ENCODE measurements at places on chromosomes 11 and 22.

GRCh38 chr22:35480627-35481550 is 59.7 kb upstream of the RASD2 start:
- DNase-seq, result no peak

GRCh38 chr11:17634776-17635550 is 84.4 kb upstream of the MYOD1 start:
- no peak for DNase-seq

GRCh38 chr11:126132319-126132718 is 69.7 kb upstream of the CDON start:
- peak; percentile 73 for DNase-seq

DNA sequence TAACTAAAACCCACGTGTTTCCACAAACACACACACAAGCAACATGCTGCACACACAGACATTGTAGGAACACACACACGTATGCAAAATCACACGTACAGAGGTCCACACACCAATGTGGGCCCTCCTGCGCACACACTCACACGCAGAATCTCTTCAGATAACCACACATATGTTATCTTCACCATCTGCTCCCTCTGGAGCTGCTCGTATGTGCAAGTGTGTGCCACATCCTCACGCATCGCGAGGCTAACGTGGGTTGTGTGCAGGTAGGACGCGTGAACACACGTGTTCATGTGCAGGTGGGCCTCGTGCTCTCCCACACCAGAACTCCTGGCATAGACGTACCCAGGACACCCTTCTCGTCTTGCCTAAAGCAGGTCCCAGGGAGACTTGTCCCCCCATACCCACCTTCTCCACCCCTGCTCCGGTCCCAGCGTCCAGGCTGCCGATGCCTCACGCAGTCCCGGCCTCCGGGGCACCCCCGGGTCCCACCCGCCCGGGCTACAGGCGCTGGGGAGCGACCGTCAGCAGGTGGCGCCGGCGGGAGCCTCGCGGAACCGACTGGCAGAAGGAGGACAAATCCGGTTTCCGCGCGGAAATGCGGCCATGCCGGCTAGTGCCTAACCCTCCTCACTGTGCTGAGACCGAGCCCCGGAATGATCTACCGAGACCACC is 10.3 kb upstream of the IGSF9B start:
- DNase-seq, result no peak

GRCh38 chr11:20443596-20443995 is 56.1 kb downstream of the PRMT3 start:
- DNase-seq, result no peak

GRCh38 chr22:27616033-27616432 is 185.5 kb downstream of the MN1 start:
- DNase-seq, result no peak

- peak; percentile 88 for DNase-seq
Observed at GRCh38 chr11:6608726-6609501, 3.1 kb downstream of the TAF10 start.

DNA sequence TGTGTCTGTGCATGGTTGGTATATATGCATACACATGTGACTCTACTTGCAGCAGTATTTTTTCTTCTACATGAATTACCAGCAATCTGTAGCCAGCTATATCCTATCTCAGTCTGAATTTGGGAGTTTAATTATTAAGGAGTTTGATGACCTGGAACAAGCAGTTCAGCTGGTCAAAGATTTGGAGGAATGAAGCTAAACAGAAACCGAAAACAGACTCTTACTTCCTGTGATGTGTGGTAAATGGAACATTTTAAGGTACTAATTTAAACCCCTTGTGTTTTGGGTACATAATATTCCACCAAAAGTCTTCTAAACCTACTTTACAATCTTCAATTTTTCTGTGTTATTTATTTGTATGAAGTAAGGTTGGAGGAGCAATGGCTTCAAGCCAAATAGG is 124.4 kb upstream of the PGR start:
- DNase-seq, result no peak

- no peak for DNase-seq
Observed at GRCh38 chr11:127862406-127862805, 725.0 kb downstream of the ETS1 start.

- no peak for DNase-seq
Observed at GRCh38 chr11:19821412-19821875, 108.8 kb downstream of the NAV2 start.

DNA sequence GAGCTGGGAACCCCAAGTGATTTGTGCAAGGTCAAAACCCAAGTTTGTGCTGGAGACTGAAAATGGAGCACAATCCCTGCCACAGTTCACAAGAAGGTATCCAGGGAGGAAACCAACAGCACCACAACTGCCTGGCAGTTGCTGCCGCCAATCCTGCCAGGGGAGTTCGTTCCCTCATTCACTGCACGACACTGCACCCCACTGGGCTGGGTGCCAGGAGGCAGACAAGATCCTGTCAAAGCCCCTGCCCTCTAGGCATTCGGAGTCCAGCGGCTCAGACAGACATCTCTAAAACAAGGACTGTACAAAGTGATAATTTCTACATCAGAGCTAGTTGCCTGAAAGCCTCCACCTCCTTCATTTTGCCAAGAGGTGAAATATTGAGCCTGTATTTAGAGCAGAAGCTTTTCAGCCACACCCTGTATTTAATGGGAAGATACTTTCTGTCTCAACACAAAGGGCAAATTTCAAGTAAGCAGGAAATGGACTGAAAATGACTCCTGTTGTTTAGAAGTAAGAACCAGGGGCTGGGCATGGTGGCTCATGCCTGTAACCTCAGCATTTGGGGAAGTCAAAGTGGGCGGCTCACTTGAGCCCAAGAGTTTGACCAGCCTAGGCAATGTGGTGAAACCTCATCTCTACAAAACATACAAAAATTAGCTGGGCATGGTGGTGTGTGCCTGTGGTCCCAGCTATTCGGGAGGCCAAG is 277.4 kb upstream of the NARS2 start:
- DNase-seq, result no peak

DNA sequence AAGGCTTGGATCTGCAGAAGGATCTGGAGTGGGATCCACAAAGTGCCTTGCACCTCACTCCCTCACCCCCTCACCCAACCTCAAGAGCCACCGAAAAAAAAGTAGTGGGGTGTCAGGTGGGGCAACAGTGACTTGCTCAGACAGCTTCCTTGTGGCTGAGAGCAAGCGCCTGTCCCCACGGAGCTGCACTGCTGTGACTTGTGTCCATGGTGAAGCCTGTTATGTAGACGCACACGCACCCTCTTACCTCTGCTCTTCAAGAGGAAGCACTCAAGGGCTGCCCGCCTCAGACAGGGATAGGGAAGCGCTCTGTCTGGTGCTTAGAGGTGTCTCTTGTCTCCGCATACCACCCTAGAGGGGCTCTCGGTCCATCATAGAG is 1.2 kb downstream of the DRD2 start:
- DNase-seq, result no peak

DNA sequence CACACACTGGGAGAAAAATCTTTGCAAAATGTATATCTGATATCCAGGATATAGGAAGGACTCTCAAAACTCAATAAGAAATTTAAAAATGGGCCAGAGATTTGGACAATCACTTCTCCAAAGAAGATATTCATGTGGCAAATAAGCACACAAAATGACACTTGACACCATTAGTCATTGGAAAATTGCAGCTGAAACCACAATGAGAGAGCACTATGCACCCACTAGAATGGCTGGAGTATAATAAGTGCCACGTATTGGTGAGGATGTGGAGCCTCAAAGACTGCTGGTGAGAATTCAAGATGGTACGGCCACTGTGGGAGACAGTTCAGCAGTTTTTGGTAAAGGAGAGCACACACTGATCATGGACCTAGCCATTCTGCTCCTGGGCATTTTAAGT is 12.8 kb upstream of the OSBPL5 start:
- no peak for DNase-seq

DNA sequence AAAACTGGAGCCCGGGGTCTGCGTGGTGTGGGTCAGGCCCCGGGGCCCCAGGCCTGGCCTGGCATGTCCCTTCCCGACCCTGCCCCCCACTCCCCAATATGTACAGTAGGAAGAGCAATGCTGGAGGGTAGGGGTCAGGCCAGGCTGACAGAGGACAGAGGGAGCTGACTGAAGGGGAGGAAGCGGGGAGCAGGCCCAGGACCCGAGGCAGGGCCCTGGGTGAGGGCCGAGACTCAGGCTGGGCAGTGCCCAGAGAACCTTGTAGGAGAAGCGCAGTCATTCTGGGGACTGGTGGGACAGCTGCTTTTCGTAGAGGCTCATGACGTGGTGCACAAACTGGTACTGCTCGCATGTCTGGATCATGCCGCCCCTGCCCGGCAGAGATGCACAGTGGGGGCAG is 2.7 kb upstream of the IGSF22 start:
- no peak for DNase-seq

- no peak for DNase-seq
Observed at GRCh38 chr11:71251761-71252268, 562 bp downstream of the SHANK2 start.

DNA sequence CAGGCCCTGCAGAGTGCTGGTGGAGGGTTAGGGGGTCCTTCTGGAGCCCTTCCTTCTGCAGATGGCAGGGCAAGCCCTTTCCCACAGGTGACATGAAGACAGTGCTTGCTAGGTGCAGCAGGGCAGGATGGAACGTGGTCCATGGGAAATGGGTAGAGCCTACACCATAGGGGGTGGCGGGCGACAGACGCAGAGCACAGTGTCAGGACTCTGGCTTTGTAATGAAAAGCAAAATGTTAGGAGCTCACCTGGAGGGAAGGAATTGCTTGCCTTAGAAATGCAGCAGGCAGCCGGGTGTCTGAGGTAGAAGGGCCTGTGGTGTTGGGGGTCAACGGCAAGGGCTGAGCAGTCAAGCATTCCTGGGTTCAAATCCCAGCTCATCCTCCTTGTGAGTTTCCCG is 54.9 kb downstream of the ARHGAP8 start:
- DNase-seq, result no peak

DNA sequence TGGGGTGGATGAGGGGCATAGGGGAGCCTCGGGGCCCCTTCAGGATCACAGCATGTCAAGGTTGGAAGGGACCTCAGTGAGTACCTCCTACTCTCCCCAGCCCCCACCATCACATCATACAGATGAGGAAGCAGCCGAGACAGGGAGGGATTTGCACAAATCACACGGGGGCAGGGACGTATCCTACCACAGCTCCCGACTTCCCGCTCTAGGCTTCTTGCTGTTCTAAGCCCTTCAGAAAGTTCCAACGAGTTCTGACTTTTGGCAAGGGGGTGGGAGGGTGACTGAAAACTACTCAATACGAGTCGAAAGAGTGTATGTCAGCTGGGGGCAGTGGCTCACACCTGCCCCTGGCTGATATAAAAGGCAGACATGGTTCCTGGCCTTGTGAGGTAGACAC is 4.7 kb upstream of the RAD9A start:
- no peak for DNase-seq

DNA sequence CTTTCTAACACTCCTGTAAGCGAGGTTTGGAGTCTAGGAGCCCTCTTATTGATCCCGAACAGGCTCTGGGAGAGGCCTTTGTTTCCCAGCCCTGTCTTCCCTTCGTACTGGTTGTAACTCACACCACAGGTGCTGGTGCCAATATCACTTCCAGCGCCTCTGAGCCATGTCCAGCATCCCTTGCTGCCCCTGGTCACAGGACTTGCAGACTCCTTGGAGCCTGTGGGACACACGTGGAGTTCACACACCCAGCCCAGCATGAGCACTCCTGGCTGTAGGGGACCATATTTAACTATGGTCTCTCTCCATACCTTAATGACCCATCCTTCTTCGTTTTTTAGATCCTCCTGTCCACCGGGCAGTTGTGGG is 2.2 kb downstream of the ZBTB16 start:
- DNase-seq, result no peak

DNA sequence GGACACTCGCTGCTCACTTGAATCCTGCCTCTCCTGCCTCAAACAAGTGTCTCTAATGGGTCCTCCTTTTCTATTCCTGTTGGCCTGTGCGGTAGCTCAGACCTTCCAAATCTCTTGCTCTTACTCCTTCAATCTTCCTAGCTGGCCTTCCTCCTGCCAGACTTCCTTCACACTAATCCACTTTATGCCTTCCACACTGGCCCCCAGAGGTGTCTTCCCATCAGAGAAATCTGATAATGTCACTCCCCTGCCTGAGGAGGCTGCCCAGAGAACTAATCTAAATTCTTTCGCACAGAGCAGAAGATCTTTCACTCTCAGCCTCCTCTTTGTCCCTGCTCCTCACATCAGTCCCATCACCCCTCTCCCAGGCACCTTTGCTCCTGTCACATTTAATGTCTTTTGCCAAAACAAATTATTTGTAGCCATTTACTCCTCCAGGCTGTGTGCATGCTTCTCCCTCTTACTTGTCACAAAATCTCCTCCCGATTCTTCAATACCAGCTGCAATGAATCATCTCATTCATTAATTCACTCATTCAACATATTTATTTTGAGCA is 175.7 kb downstream of the MAML2 start:
- no peak for DNase-seq

- DNase-seq, result no peak
Observed at GRCh38 chr11:4704790-4705334, 278 bp downstream of the MMP26 start.

GRCh38 chr11:5071799-5072198 is 2.4 kb downstream of the OR52E1 start:
- no peak for DNase-seq

GRCh38 chr22:44668886-44669521 is 33.0 kb upstream of the PRR5 start:
- no peak for DNase-seq

DNA sequence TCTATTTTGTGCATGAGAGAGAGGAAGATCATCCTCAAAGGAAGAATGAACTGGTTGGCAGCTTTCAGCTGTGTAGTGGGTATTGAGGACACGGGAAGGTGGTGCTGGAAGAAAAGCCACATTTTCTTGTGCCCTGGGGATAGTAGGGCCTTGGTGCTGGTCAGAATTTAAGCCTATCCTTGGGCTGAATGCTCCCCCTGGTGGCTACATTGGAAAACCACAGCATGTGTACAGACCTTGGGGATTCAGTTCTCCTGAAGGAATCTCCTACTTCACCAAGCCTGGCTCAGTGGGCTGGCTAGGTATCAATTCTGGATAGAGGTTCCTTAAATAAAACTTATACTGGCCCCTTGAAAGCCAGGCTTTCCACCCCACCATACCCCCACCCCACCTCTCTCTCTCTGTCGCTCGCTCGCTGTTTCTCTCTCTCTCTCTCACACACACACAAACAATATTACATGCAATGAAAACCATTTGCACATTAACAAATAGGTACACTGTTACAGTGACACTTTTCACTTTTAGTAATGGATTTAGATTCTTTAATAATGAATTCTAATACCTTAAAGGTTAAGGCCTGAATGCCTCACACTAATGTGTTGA is 2.8 kb upstream of the OR51M1 start:
- peak; percentile 57 for DNase-seq

GRCh38 chr22:49717322-49717919 is 110.3 kb downstream of the BRD1 start:
- no peak for DNase-seq
